Ammon's horn (tissue), 1 donor: ENCODE measurements at places on chromosomes 4 and X.

GRCh38 chr4:158121161-158121579, 51.7 kb downstream of the GASK1B start:
- peak; percentile 9 for DNase-seq

DNA sequence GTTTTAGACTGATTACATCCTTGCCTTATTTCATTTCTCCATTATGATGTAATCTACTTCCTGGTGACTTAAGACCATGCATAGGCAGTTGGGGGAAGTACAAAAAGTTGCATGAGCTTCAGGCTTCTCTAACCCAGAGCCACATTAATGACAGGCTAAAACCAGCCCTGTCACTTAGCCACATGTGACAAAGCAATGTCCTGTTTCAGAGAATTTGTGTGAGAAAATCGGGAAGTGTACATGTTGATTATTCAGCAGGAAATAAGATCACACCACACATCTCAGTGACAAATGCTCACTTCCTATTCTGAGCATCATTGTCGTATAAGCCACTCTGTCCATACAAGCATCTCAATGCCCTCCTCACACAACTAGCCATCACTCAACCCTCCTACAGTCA, 98.5 kb upstream of the MAGEB16 start:
- no peak for DNase-seq

DNA sequence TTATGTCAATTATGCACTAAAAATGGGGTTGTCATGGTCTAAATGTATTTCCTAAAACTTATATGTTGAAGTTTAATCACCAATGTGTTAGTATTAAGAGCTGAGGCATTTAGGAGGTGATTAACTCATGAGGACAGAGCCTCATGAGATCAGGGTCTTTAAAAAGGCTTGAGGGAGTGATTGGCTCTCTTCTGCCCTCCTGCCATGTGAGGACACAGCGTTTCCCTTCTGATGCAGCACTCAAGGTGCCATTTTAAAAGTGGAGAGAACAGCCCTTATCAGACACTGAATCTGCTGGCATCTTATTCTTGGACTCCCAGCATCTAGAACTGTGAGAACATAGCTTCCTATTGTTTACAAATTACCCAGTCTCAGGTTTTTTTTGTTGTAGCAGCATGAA, 581.7 kb downstream of the KCNIP4 start:
- DNase-seq, result no peak

- DNase-seq, result no peak
Measured at GRCh38 chr4:32472918-32473317, 1752.7 kb downstream of the PCDH7 start.

DNA sequence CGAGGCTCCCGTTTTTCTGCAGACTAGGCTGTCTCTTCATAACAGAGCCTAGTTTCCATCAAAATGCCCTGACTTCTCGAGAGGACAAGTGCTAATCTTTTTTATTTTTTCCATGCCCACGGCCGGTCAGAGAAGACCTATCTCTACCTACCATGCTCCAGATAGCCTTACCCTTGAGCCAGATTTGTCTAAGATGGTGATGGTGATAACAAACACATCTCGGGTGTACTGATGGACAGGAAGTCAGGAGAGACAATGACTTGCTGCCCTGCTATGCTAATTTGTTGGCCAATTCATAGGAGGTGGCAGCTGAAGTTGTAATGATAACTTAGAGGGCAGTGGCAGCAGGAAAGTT, 42.2 kb upstream of the NKRF start:
- DNase-seq, result no peak

- no peak for DNase-seq
Measured at GRCh38 chr4:153522802-153523094, 56.6 kb downstream of the TMEM131L start.

- DNase-seq, result no peak
Measured at GRCh38 chrX:110034036-110034435, 31.1 kb downstream of the TMEM164 start.

GRCh38 chr4:104829761-104830160, 316.9 kb upstream of the TET2 start:
- no peak for DNase-seq

- DNase-seq, result peak; percentile 89
Measured at GRCh38 chr4:2436301-2436700, 17.5 kb downstream of the CFAP99 start.

- DNase-seq, result no peak
Measured at GRCh38 chrX:13691841-13692371, 3.0 kb downstream of the RAB9A start.

DNA sequence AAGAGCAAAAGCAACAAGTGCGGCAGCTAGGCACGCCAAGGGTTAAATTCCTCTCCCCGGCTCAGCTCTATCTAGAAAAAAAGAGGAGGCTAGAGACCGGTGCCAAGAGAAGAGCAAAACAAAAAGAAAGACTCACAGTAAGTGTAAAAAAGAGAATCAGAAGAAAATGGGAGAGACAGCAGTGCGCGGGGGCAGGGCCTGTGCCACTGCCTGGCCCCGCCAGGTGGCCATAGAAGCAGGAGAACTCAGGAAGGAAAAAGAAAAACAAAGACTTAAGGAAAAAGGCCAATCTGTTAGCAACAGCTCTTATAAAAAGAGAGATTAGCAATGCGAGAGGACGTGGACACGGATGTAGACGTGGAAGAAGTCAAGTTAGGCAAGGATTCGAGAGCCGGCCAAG, 3.2 kb downstream of the ACOX3 start:
- DNase-seq, result no peak

DNA sequence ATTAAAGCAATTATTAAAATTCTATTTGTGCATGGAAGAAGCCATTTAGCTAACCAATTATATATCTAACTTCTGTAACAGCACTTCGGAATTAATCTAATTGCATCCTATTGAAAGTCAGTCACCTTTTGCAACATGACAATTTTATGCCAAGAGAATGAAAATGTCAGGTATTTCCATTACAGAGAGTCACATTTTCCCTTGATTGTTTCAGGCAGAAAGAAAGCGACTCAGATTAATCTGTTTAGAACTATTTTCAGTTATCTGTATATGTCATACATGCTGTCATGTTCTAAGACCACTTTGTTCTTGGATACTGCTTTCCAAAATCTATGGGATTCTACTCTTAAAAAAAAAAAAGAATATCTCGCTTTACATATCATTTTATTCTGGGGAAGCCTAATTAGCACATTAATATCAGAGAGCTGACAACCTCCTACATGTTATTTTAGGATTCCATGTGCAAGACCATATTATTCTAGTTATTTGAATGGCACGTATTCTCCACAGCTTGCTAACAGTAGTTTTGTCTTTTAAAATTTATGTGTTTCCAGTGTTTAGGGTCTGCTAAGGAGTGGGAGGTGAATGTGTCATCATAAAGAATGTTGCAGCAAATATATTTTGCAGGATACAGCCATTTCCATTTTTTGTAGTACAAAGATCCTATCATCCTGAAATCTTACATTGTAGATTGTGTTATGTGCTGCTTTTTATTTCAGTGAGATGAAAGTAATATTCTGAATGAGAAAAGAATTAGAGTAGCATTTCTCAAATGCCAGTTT, 31.7 kb downstream of the GALNT7 start:
- DNase-seq, result no peak
